Stomach (tissue), 19 donors: ENCODE measurements at places on chromosomes 13 and 19. TPM values are rescaled to one million over a fixed set of nuclear protein-coding genes. Genes with fewer than 3 reads are reported as not detected.
A peak's percentile ranks its signal among the peaks of the same experiment; 100 is the strongest.

GRCh38 chr19:3982701-3983541 lies 2.3 kb downstream of the EEF2 start:
- peaks cover 89% of the 10 kb centered on the region for H3K4me1 ChIP-seq
- peak; percentile 29 for DNase-seq
- H3K27ac ChIP-seq: peak overlapping the region; percentile 1

PSG2 gene
- not detected for total RNA-seq

DNA sequence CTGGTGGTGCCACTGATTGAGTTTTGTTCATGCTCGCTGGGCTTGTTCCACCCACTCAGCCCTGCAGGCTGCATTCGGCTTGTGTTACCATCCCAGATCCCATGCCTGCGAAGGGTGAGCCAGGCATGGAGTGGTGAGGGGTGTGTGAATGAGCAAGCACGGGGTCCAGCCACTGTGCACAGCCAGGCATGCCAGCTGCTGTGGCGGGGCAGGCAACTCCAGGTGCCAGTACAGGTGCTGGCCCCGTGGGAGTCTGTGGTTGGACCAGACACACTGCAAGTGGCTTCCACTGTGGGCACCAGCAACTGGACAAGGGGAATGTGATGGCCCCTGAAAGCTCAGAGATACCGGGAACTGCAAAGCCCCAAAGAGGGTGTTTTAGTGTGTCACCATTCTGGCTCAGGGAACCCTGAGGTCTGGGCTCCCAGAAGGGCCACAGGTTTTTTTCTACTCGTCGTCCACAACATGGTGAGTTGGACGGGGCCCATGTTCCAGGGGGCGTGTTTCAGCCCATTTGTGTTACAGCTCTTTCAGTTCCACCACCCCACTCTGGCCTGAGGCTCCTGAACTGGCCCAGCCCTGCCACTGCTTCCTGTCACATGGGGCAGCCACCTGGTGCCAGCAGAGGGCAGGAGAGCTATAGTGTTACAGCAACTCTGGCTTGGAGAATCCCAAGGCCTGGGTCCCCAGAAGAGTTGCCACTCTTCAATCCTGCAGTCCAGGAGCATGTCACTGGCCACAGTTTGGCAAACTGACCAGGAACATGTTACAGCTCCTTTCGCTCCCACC lies 217.0 kb upstream of the OBI1 start:
- H3K27me3 ChIP-seq: no peaks in the 10 kb centered on the region
- DNase-seq: no peak
- H3K27ac ChIP-seq: no peak overlapping the region
- H3K4me3 ChIP-seq: no peak overlapping the region

- H3K27ac ChIP-seq: no peak overlapping the region
- H3K4me3 ChIP-seq: no peak overlapping the region
- DNase-seq: no peak
- H3K4me1 ChIP-seq: no peaks in the 10 kb centered on the region
- H3K27me3 ChIP-seq: no peaks in the 10 kb centered on the region
Measured at GRCh38 chr13:108742701-108743451, 113.5 kb downstream of the MYO16 start.

DNA sequence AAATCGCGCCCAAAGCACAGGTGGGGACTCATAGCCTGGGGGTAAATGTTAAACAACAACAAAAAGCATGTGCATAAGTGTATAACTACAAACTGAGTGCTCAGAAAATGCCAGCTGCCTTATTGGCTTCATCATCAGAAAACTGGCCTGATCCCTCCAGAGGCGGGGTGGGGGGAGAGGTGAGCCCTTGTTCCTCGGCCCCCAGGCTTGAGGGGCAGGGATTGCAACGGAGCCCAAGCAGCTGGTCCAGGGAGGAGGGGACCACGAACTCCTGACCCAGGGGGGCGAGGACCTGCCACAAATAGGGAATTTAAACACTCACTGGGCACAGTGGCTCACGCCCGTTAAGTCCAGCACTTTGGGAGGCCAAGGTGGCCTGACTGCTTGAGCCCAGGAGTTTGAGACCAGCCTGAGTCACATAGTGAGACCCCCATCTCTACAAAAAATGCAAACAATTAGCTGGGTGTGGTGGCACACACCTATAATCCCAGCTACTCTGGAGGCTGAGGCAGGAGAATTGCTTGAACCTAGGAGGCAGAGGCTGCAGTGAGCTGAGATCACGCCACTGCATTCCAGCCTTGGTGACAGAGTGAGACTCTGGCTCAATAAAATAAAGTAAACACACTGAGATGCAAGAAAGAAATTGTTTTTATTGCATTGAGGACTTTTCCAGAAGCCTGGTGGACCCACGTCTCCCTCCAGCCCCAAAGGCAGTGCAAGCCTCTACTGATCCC lies 8.7 kb downstream of the SIRT6 start:
- peaks cover 8% of the 10 kb centered on the region for H3K4me1 ChIP-seq
- H3K27me3 ChIP-seq: peaks cover 41% of the 10 kb centered on the region
- H3K36me3 ChIP-seq: peaks cover 43% of the 10 kb centered on the region
- no peak overlapping the region for H3K27ac ChIP-seq

GRCh38 chr19:5179256-5179655 lies 161.4 kb downstream of the PTPRS start:
- H3K4me3 ChIP-seq: no peak overlapping the region
- H3K27ac ChIP-seq: no peak overlapping the region
- no peak for DNase-seq
- H3K4me1 ChIP-seq: no peaks in the 10 kb centered on the region
- no peaks in the 10 kb centered on the region for H3K27me3 ChIP-seq

- peak; percentile 28 for DNase-seq
- H3K4me1 ChIP-seq: peaks cover 6% of the 10 kb centered on the region
- H3K36me3 ChIP-seq: no peaks in the 10 kb centered on the region
- H3K27me3 ChIP-seq: no peaks in the 10 kb centered on the region
- H3K4me3 ChIP-seq: no peak overlapping the region
- H3K27ac ChIP-seq: peak overlapping the region; percentile 94
Measured at GRCh38 chr13:28716511-28716910, 2.3 kb downstream of the SLC46A3 start.

DNA sequence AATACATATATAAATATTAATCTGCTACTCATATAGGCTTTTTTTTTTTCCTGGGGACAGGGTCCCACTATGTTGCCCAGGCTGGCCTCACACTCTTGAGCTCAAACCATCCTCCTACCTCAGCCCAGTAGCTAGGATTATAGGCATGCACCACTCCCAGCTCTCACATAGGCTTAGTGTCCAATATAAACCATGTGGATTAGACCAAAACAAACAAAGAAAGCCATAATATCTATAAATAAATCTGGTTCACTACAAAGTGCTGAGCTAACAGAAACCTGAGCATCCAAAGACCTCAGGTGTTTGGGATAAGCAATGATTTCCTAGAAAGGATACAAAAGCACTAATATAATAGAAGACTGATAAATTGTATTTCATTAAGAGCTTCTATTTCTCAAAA lies 26.0 kb downstream of the TBC1D4 start:
- H3K4me1 ChIP-seq: no peaks in the 10 kb centered on the region
- H3K27me3 ChIP-seq: no peaks in the 10 kb centered on the region
- no peak for DNase-seq
- H3K4me3 ChIP-seq: no peak overlapping the region
- no peaks in the 10 kb centered on the region for H3K36me3 ChIP-seq

- peaks cover 18% of the 10 kb centered on the region for H3K4me1 ChIP-seq
- no peak overlapping the region for H3K27ac ChIP-seq
- H3K4me3 ChIP-seq: no peak overlapping the region
- H3K36me3 ChIP-seq: no peaks in the 10 kb centered on the region
- H3K27me3 ChIP-seq: peaks cover 12% of the 10 kb centered on the region
- DNase-seq: peak; percentile 19
Measured at GRCh38 chr19:42023121-42023942, 29.3 kb upstream of the ATP1A3 start.

DNA sequence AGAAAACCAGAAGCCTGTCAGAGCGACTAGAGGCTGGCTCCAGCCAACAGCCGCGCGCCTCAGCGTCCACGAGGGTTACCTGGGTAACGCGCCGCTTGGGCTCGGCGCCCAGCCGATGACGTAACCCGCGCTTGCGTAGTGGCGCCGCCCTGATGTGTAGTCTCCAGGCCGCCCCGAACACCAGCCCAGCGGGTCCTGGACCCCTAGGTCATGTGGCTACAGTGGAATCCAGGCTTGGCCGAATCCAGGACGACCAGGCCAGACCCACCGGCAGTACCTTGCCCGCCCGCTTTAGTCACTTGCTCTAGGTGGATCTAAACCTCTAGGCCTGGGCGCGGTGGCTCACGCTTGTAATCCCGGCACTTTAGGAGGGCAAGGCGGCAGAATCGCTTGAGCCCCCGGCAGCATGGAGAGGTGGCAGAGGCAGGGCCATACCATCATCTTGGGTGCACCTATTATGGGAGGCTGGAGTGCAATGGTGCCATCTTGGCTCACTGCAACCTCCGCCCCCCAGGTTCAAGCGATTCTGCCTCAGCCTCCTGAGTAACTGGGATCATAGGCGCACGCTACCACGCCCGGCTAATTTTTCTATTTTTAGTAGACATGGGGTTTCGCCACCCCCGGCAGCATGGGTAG lies 7.2 kb upstream of the ZNF606 start:
- H3K27me3 ChIP-seq: no peaks in the 10 kb centered on the region
- no peak overlapping the region for H3K27ac ChIP-seq
- peaks cover 31% of the 10 kb centered on the region for H3K36me3 ChIP-seq

DNA sequence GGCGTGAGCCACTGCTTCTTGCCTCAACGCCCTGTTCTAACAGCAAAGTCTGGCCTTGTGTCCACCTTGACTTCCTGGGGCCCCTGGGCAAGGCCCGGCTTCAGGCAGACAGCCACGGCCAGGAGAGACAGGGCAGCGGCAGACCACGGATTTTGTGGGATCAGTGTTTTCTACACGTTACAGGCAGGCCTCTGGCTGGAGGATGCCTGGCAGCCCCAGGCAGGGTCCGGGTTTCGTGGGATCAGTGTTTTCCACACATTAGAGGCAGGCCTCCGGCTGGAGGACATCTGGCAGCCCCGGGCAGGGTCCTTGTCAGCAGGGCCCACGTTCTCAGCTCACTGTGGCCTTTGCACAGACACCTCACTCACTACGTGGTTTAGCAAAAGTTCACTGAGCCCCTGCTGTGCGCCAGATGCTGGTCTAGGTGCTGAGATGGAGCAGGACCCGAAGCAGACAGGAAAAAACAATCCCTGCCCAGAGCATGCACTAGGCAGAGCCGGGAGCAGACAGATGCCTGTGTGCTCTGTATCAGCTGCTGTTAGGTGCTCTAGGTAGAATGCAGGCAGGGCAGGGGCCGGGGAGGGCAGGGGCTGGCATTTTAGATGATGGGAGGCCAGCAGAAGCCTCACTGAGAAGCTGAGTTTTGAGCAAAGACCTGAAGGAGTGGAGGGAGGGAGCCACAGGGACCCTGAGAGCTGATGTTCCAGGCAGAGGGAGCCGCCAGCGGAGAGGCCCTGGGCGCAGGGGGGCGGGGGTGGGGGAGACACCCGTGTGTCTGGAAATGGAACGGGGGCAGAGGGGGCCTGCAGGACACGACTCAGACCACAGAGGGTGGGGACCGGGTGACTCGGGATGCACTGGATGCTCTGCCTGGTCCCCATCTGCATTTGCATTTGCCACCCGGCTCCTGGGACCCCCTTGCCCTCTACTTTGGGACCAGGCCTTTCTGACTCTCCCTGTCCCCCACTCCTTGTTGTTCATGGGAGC lies 25.0 kb upstream of the NCCRP1 start:
- H3K4me3 ChIP-seq: no peak overlapping the region
- H3K4me1 ChIP-seq: peaks cover 12% of the 10 kb centered on the region
- H3K36me3 ChIP-seq: peaks cover 79% of the 10 kb centered on the region

ZNF256 gene
- 2.5 TPM for total RNA-seq
